SW 1271 (cell line): ENCODE measurements at places on chromosomes 3 and 15.

GRCh38 chr15:83119968-83120581, 12.6 kb downstream of the TM6SF1 start:
- DNase-seq, result no peak

- DNase-seq, result no peak
These were observed 305.4 kb downstream of the MEX3B start for GRCh38 chr15:81740416-81740815.

- DNase-seq, result no peak
These were observed 20.8 kb downstream of the LYSMD4 start for GRCh38 chr15:99712415-99712814.

- DNase-seq, result no peak
These were observed 83.5 kb downstream of the C3orf70 start for GRCh38 chr3:185069037-185070030.

GRCh38 chr3:31132132-31132769, 237.8 kb upstream of the GADL1 start:
- no peak for DNase-seq

DNA sequence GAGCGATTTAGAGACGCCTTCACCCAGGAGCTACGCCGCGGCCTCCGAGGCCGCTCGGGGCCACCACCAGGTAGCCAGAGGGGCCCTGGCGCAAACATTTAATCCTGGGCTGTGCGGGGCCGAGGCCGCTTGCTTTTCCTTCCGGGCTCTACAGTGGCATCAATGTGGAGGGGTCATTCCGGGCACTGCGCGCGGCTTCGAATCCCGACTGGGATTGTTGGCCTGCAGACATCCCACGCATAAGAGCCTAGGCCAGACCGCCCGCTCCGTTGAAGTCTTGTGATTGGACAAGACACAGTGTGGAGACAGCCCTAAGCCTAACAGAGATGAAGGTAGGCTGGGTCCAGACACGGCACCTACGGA, 568 bp upstream of the NCBP2 start:
- DNase-seq, result no peak

DNA sequence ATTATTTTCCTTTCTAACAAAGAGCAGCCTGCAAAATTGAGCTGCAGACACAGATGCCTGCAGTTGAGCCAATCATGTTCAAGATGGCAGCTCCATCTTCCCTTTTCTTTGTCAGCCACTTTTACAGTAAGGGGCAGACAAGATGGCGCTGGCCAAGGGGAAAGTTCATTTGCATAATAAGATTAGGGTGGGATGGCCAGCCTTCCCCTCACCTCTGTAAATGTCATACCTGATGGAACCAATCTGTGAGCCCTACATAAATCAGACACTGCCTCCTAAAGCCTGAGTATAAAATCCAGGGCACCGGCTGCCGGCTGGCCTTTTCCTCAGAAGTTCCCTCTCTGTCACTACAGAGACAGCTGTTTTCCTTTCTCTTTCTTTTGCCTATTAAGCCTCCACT, 15.8 kb downstream of the PATL2 start:
- DNase-seq, result no peak

- no peak for DNase-seq
These were observed 25.3 kb downstream of the FBXO22 start for GRCh38 chr15:75928680-75929608.

DNA sequence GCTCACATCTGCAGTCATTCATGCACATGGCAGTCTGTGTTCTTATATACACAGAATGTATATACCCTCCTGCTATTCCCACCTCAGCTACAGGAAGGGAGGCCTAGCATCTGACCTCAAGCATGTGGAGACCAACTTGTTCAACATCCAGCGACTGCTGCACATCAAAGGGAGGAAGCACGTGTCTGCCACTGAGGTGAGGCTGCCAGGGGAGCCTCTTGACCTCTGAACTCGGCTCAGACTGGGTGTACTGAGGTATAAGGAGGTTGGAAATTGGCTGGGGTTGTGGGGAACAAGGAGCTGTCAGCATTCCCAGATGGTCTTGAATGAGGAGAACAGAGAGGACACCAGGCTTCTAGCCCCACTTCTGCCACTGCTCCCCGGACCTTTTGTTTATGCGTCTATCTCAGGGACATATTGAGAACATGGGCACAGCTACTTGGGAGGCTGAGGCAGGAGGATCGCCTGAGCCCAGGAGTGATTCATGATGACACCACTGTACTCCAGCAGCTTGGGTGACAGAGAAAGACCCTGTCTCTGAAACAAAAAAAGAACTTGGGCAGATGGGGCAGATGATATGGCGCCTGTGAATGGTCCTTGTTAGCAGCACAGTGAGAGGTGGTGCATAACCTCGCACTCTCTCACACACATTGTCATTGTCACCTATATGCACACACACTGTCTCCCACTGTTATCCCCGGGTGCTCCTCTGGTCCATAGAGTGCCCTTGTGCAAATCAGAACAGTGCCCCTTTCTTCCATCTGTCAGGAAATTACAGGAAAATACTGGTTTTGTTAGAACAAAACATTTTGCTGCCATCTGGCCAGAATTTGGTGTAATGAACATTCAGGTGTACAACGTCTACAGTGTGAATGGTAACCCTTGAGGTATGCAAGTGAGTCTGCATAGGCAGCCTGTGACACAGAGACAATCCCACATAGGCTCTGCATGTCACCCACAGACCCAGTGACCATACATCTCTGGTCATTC, 5.4 kb downstream of the VILL start:
- DNase-seq, result no peak

GRCh38 chr3:129739634-129740033, 133.2 kb upstream of the PLXND1 start:
- no peak for DNase-seq

DNA sequence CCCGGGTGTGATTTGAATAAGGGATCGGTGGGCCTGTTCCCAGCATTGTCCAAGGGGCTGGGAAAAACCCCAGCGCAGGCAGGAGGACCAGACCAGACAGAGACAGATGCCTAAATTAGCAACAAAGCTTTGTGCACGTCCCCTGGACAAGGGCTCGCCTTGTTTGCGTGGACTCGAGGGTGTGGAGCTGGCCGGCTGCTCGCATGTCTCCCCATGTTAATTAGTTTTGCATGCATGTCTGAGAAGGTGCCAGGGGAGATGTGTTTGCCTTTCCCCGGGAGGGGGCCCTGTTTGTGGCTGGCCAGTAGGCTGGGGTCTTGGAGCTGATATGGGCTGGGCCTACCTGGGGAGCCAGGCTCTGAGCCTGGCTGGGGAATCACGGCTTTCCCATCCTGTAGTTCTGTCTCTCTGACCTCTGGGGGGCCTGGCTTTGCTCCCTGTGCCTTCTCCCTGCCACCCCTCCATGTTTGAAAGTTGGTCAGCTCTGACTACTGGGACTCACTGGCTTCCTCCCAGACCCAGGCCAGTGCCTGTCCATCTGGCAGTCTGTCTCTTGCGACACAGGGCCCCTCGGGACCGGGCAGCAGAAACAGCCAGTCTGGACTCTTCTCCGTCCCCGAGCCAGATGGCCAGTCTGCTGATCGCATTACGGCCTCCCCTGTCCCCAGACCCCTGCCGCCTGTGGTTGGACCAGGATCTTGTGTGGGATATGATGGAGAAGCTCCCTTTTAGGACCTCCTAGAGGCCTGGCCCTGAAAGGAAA, 55.4 kb upstream of the POLG start:
- DNase-seq, result no peak

DNA sequence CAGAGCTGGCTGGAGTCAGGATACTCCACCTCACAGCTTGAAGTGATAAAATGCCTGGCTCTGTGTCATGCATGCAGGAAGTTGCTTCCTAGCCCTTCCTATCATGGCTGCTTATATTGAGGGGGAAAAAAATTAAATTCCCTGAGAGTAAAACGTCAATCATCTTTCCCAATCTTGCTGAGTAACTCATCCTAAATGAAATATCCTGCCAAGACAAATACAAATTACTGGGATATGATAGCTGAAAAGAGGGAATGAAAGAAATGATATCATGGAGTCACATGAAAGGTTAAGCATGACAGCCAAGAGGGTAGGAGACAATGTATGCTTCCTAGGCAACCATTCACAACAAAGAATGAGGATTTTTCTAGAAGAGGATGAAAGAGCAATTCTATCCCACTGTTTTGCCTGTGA, 110.6 kb downstream of the ABI3BP start:
- DNase-seq, result no peak

GRCh38 chr3:25174251-25174650, 253.8 kb upstream of the RARB start:
- no peak for DNase-seq

DNA sequence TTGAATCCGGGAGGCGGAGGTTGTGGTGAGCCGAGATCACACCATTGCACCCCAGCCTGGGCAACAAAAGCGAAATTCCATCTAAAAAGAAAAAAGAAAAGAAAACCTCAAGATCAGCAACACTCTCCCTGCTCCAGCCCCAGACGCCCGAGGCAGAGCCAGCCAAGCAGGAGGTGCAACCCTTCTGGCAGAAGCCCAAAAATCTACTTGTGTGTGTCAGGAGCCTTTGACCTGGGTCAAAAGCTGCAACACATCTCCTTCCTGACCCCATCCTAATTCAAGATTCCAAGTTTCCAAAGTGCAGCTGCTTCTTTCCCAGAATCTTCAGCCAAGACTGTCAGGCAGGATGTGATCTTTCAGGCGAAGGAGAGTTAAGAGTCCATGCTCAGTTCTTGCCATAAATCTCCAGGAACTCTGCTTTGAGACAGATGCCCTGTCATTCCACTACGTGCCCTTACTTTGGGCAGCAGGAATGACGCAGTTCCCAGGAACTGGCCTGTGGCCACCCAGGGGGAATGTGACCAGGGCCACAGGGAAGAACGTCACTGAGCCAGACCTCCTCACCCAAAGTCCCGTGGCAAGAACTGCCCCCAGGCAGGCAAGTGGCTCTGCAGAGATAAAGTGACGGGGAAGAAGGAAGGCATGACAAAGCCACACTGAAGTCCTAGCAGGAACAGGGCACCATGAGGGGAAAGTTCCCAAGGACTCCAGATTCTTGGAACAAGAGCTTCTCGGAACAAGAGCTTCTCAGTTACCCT, 39.4 kb downstream of the SH3BP5 start:
- no peak for DNase-seq

DNA sequence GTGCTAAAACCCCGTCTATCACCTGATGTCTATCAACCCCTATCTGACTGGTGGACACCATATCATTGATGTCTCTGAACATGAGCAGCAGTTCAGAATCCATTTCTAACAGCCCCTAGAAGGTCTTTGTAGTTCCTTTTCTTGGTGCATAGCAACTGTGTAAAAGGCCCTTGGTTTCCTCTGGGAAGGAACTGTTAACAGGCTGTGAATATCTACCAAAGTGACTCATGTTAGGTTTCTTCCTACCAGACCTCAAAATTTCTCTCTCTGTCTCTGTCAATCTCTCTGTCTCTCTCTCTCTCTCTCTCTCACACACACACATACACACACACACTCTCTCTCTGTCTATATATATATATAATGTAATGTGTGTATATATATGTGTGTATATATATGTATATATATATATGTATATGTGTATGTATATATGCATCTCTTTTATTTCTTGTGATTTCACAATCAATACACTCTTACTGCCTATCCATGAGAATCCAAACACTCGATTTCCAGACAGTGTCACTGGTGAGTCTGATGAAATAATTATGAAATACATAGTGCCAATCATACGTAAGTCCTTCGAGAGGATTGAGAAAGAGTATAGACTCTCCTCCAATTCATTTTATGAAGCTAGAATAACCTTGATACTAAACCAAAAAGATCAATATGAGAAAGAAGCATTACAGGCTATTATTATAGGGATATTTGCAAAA, 335.9 kb upstream of the SLCO3A1 start:
- no peak for DNase-seq

DNA sequence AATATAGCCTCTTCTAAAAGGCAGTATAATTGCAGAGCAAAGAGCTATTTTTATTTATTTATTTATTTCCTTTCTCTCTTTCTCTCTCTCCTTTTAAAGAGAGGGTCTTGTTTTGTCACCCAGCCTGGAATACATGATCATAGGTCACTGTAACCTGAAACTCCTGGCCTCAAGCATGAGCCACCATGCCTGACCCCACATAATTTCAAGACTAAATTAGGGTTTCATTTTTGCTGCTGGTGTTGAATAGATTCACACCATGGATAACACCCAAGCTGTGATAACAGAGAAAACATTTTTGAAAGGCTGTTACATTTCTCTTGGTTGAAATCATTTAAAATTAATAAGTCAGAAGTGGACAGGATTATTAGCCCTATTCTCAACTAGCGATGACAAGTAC, 131.6 kb downstream of the LEKR1 start:
- no peak for DNase-seq

- DNase-seq, result no peak
These were observed 193.1 kb downstream of the TNIK start for GRCh38 chr3:171267104-171267503.

DNA sequence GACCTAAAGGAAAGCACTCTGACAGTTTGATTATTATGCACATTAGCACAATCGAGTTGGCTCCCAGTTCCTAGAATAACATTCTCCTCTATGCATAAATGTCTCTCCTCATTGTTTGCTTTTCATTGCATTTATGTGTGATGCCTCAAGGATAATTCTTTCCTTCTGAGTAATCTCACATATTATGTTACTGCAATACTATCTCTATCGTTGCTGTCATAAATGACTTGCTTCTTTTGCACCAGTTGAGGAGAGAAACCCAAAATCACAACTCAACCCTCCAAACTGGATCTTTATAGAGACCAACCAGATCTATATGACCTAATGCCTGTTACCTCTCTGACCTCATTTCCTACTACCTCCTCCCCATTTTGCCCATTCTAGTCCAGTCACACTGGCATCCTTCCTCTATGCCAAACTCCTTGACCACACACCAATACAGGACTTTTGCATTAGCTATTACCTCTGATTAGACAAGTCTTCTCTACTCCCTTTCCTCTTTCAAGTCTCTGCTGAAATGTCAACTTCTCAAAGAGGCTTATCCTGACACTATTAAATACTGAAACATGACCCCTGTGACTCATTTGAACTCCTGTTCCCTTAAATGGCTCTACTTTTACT, 1026.0 kb downstream of the TUSC7 start:
- DNase-seq, result no peak

- no peak for DNase-seq
These were observed 55.7 kb downstream of the MB21D2 start for GRCh38 chr3:192861972-192862371.

- DNase-seq, result no peak
These were observed 108.7 kb downstream of the ITPR1 start for GRCh38 chr3:4601892-4602291.

DNA sequence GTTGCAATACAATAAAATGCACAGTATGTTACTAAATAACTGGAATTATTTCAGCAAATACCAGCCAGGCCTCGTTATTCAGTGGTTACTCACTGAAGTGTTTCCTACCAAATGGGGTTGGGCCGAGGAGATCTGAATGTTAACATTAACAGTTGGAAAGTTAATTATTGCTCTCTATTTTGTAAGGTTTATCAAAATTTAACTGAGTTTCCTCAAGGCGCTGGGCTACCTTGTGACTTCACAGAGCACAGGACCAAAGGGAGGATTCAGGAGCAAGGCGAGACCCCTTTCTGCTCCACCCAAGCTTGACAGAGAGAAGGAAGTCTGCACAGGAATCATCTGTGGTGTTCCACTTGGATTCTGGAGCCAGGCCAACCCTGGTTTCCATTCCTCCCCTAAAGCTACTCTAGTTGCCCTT, 21.6 kb downstream of the ADAMTS9 start:
- DNase-seq, result no peak
